ENCODE measurements at places on chromosomes 16 and 17.

DNA sequence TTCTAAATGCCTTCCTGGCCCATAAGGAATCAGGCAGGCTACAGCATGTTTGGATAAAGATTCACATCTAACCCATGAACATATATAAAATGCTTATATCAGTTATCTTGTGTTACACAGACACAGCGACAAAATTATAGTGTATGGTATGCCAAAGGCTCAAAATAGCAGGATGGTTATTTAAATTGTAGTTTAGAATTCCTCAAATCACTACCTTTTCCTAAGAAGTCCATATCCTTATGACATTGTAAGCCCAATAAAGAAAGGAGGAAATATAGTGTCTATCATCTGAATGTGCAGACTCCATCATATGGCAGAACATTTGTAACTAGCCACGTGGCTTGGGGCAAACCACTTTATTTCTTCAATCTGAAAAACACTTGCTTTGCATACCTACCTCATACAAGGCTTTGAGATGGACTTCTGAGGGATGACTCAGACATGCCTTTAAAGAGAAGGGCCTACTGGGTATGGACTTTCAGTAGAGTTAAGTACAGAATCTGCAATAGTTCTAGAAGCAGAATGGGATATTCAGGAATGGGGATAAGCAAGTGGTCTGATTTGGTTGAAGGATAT lies 12.1 kb upstream of the DHX8 start:
- DNase-seq, result no peak

DNA sequence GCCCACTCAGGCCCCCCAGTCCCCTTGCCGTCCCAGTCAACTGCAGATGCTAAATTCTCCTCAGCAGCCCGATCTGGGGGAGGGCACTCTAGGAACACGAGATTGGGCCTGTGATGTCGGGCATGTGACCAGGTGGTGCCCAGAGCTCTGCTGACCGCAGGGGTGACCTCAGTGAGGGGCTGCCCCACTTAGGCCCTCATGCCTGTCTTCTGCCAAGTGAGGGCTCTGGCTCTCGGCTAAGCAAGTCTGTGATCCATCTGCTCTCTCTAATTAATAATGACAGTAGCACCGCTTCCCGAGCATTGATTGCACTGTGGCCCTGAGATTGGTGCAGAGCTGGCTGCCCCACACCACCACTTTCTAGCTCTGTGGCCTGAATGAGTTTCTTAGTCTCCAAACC lies 138.8 kb downstream of the MRM1 start:
- no peak for DNase-seq

GRCh38 chr17:39605492-39606433 lies 2.0 kb downstream of the NEUROD2 start:
- no peak for DNase-seq

- DNase-seq, result no peak
These were observed 9.8 kb upstream of the GSE1 start for GRCh38 chr16:85603203-85603755.

DNA sequence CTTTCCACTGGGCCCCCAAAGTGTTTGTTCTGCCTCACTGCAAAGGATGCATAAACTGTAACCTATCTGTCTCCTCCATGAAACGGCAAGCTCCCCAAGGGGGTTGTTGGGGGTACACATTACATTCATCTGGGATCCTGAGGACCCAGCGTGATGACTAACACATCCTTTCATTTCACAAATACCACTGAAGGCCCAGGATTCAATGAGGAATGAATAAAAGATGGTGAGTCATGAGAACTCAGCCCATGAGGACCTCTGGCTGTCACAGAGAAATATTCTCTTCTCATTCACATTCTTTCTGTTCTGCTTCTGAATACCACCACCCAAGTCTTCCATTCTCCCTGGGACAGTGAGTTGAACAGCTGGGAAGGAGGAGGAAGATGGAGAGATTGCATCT lies 149.8 kb downstream of the RBFOX3 start:
- no peak for DNase-seq

DNA sequence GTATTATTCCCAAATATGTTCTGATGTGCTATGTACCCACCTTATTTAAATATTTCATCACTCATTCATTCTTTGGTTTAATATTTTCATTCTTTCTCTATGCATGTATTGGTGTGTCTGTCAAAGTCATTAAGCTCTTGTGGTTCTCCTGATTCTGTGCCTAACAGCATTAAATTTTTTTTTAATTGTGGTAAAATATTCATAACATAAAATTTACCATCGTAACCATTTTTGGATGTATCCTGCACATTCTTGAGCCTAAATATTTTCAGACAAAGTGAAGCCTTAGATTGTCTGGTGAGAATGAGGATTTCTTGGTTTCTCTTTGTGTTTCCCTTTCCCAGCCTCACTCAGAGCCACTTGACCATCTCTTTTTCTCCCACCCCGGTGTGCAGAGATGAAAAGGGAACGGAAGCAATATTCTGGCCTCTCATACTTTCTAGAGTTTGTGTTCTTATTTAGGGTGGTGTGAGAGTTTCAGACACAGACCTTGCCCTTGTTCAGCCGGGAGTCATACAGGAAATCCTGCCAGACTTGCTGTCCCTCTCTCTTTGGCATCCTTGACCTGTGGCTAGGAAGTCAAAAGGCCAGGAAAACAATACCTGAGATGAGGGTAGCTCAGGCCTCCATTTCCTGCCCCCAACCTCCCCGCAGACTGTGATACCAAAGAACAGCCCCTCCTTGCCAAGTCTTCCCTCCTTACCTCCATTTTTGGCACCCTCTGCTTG lies 4.9 kb downstream of the CCL5 start:
- peak; percentile 35 for DNase-seq

DNA sequence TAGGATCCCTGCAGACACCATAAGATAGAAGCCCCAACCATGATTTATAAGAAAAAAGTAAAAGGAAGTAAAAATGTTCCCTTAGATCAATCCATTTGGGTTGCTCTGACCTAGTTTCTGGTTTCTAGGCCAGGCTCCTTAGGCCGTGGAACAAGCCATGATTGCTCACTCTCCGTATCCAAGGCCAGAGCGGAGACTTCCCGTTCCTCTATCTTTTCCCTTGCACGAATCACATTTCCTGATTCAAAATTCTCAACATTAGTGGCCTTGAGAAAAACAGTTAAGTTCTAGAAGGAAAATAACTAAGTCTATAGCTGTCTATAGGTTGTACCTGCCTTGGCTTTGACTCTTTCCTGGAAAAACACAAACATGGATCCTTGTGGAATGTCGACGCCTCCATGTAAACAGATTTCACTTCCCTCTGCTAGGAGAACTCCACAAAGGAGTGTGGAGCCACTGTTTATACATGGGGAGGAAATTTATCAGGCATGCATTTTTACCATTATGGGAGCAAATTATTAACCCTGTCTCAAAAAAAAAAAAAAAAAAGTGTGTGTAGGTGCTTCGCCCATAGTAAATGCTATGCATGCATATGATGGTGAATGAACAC lies 149.6 kb downstream of the ZFHX3 start:
- DNase-seq, result no peak

DNA sequence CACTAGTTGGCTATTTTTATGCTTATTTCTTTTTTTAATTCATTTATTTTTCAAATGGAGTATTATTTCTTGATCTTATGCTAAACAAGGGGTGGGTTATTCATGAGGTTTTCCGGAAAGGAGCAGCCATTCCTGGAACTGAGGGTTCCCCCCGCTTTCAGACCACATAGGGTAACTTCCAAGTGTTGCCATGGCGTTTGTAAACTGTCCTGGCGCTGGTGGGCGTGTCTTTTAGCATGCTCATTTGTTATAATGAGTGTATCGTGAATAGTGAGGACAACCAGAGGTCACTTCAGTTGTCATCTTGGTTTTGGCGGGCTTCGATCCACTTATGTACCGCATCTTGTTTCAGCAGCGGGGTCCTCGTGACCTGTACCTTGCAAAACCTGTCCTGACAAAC lies 29.6 kb upstream of the ASGR2 start:
- no peak for DNase-seq

DNA sequence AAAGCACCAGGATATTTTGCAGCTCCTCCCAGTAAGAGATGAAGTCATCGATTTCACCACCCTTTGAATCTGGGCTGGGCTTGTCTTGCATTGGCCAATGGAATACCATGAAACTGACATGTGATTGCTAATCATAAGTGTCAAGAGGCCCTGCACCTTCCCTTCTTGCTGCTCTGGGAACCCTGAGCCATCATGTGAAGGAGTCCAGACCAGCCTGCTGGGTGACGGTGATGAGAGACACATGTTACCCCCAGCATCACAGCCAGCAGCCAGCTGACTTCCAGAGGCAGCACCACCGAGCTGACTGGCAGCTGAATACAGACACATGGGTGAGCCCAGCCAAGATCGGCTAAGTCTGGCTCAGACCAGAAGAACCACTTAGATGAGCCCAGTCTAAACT lies 43.6 kb upstream of the CACNG4 start:
- DNase-seq, result no peak
